ENCODE measurements at places on chromosomes 12 and 14.
A peak's percentile ranks its signal among the peaks of the same experiment; 100 is the strongest.

GRCh38 chr14:99822800-99823455 lies 29.7 kb downstream of the EML1 start:
- DNase-seq = no peak

- DNase-seq = no peak
Measured at GRCh38 chr12:23827353-23827752, 122.1 kb downstream of the SOX5 start.

GRCh38 chr12:88273875-88274274 lies 131.8 kb downstream of the TMTC3 start:
- DNase-seq = no peak

GRCh38 chr12:6294156-6295093 lies 16.1 kb upstream of the PLEKHG6 start:
- no peak for DNase-seq

DNA sequence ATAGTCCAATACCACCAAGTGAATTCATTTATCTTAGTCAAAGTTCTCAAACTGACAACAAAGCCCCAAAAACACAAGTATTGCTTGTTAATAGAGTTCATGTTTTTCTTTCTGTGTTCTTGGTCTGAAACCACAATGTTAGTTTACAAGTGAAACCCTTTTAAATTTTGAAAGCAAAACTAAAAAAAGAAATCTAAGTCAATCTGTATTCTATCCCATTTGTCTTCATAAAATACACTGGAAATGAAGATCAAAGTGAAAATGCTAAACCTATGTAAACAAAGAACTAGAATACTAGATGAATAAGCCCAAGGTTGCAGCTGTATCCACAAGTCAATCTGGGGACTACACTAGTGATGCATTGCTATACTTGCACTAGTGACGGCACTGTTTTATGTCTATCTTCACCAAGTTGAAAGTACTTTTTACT lies 10.4 kb downstream of the MAP4K5 start:
- DNase-seq = peak; percentile 27

GRCh38 chr14:92922883-92923743 lies at the start of gene CHGA:
Gene CHGA (plus strand): TSS chr14:92923150. CDS start chr14:92923360, 210 bp downstream.
- peak; percentile 64 for DNase-seq

GRCh38 chr14:85878874-85879273 lies 348.9 kb downstream of the FLRT2 start:
- DNase-seq = no peak

- no peak for DNase-seq
Measured at GRCh38 chr12:62598846-62599245, 132.2 kb downstream of the MON2 start.

DNA sequence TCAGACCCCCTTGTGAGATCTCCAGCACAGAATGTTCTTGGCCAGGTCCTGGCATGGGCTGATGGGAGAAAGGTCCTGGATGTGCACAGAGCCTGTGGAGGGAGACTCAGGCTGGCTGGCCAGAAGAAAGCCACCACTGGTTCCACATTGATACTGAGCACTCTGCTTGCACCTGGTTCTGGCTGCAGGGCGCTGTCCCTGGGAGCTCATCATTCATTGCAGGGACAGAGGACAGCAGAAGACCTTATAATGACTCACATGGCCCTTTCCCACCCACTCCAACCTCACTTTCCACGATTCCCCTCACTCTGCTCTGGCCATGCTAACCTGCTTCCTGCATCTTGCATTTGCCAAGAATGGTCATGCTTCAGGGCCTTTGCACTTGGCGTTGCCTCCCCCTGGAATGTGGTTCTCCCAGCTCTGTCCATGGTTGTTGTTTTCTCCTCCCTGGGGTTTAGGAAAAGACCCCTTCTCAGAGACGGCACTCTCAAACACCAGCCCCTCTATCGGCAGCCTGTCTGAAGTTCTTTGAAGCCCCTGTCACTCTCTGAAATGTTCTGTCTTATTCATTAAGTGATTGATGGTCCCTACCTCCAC lies 10.3 kb downstream of the KRT7 start:
- DNase-seq = no peak

GRCh38 chr12:79329933-79330332 lies 360.8 kb downstream of the PAWR start:
- no peak for DNase-seq

- DNase-seq = no peak
Measured at GRCh38 chr14:30885840-30886740, 11.7 kb downstream of the COCH start.

DNA sequence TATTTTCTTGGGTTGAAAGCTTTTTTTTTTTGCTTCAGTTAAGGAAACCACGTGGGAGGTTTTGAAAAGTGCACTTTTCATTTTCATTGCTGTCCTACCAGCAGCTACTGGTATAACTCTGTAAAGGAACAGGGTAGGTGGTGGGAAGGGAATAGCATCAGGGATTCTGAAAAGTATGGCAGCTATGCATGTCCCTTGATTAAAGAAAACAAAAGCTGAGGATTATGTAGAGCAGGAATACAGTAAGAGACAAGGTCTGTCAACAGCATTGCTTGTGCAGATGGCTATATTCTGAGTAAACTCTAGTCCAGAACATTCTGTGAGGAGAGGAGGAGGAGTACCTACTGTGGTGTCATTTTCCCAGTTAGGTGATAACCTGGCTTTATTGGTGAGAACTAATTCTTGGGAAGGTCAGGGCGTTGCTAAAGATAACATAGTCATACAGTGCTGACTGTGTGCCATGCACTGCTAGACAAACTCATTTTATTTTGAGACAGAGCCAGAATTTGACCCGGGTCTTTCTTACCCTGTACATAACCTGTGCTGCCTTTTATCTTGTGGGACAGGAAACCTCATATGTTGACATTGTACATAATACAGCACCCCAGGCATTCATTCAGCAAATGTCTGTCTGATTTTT lies 80.3 kb upstream of the TRAF3 start:
- no peak for DNase-seq

DNA sequence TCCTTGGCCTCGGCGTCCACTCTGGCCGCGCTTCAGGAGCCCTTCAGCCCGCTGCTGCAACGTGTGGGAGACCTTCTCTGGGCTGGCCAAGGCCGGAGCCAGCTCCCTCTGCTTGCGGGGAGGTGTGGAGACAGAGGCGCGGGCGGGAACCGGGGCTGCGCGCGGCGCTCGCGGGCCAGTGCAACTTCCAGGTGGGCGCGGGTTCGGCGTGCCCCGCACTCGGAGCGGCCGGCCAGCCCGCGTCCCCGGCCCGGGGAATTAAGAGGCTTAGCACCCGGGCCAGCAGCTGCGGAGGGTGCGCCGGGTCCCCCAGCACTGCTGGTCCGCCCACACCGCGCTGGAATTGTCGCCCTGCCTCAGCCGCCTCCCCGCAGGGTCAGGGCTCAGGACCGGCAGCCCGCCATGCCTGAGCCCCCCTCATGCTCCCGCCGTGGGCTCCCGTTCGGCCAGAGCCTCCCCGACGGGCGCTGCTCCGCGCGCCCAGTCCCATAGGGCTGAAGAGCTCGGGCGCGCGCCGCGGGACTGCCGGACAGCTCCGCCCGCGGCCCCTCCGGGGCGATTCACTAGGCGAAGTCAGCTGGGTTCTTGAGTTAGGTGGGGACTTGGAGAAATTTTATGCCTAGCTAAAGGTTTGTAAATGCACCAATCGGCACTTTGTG lies 673.9 kb downstream of the SLC16A7 start:
- no peak for DNase-seq

DNA sequence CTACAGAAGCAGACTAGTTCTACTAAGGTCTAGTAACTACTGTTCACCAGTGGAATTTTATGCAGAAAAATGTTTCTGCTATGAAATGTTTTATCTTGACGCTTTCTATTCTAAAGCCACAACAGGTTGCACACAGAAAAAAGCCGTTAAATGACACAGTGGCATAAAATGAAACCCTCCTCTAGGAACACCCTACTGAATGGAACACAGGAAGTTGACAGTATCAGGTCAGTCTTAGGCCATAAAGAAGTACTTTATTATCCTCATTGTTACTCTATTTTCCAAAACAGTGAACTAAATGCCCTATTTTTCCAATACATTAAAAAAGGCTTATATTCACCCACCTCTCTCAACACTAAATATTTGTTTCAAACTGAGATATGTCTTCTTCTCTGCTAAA lies 21.9 kb downstream of the EPS8 start:
- DNase-seq = no peak

All from activated CD4-positive, alpha-beta T cell treated with anti-CD3 and anti-CD28 coated beads, Interleukin-2, amount 10 ng/mL, durations not matched to agents 7 days and 5 days (primary cell).